ENCODE measurements at places on chromosomes 13 and 19.
A peak's percentile ranks its signal among the peaks of the same experiment; 100 is the strongest.

DNA sequence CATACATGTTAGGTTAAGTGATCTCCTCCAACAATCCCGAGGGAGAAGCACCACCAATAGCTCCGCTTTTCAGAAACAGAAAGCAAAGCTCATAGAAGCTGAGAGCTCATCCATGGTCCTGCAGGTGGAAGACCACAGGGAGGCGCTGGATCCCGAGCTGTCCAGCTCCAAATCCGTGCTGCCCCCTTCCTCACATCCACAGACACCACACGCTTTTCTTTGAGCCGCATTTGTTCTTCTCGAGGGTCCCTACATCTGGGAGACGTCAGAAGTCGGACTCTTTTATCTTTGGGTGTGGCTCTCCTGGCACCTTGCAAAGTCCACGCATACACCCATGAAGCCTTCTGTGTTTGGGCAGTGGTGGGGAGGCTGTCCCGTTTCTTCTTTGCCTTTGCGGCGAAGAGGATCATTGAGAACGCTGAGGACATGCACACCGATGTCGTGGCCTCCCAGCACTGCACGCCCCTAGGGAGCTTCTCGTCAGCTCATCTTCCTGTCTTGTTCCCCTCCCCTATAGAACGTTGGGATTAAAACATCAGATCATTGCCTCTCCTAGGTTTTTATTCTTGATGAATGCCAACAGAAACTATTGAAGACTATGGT is 184.8 kb downstream of the TEX29 start:
- DNase-seq: no peak

DNA sequence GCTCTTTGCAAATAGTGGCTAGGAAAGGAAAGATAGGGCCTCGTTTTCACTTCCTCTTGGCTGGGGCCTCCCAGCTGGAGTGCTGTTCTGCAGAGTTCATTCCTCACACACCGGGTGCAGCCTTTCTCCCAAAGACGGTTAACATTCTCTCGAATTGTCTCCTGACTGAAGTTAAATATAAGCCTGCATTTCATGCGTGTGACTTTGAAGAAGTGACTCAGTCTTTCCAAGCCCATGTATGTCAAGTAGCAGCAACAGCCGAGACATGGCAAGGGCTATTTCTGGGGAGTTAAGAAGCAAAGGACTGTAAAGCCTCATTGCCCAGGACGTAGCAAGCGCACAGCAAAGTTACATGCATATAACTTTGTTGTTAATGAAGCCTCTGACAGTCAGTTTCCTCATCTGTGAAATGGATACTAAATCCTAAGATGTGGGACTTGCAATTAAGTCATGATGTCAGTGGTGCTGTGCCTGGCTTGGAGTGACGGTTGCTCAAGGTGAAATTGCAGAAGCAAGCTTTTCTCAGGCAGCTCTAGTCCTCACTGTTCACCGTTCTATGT is 502.4 kb downstream of the MYO16 start:
- peak; percentile 62 for DNase-seq

DNA sequence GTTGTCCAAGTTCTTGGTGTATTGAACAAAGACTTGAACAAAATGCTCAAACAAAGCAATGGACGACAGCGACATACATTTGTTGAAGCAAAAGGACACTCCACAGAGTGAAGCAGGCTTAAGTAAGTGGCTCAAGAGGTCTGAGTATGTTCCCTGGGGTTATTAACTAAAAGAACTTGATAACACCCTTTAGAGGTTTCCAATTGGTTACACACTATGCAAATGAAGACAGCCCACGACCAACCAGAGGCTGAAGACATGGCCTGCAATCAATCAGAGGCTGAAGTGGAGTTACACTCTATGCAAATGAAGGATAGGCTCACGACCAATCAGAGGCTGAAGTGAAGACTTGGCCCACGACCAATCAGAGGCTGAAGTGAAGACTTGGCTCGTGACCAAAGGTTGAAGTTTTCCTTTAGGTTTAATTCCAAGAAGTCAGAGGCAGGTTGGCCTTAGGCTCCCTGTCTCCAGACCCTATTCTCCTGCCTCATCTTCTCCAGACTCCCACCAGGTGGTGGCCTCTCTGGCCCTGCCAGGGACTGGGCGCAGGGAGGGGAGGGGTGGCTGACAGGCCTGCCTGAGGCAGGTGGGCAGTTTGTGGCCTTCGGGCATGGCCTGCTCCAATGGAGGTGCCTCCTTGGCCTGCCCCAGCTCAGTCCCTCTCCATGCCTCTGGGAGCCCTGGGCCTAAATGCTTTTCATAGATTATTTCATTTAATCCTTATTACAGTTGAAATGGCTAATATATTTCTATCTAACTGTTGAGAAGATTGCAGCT is 38.1 kb downstream of the CCDC169 start:
- DNase-seq: no peak

DNA sequence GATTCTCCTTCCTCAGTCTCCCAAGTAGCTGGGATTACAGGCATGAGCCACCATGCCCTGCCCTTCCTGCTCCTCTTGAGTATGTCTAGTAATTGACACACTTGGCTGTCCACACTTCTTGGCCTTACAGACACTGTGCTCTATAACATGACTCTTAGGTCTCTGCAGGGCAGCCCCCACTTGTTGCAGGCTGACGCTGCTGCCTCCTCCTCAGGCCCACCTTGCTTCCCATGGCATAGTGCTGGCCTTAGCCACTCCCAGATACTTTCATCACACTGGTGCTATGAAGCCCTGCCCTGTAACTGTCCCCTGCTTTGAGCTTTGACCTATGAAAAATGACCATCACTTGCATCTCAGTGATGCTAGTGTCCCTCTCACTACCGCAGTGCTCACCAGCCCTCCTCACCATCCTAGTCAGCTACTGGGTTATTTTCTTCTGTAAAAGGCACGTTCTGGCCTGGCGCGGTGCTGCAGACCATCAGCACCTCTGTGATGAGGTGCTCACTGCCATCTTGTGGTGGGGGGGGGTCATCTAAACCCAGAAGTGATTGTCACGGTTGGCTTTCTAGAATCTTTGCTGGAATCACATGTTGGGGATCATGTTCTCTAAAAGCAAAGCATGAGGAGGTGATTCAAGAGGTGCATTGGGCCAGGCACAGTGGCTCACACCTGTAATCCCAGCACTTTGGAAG is 9.8 kb downstream of the ERICH4 start:
- no peak for DNase-seq

GRCh38 chr19:4474514-4475022 is 2.5 kb downstream of the HDGFL2 start:
- DNase-seq: no peak

GRCh38 chr13:73876323-73876722 is 257.9 kb downstream of the KLF12 start:
- DNase-seq: no peak

Data from stimulated activated naive B cell treated with anti-CD40 and anti-IgM and Interleukin-4, amounts not matched to agents 10 μg/mL and 1 μg/mL and 100 μg/mL, for 72 hours (primary cell).